ENCODE measurements at places on chromosomes 12 and 14. TPM values are rescaled to one million over a fixed set of nuclear protein-coding genes. Genes with fewer than 3 reads are reported as not detected.

The MAP3K9 gene
- 11.7 TPM for total RNA-seq

- DNase-seq = no peak
Measured at GRCh38 chr12:131850856-131851559, 22.8 kb downstream of the MMP17 start.

GRCh38 chr14:55512421-55512820, 67.6 kb upstream of the KTN1 start:
- no peak for DNase-seq

DNA sequence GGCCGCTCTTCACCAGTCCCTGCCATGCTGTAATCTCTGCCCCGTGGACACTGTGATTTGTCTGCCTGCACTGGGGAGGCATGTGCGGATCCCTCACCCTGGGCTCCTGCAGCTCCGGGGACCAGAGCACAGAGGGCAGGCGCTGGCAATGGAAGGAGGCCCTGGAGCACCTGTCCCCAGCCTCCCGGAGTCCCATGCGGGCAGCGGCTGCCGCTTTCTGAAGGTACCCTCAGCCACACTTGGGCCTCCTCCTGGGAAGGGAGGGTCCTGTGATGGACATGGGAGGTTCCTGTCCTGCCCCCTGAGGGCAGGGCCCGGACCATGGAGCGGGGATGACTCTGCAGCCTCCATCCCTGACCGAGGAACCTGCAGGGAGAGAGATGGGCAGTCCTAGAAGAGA, 297.4 kb upstream of the SFSWAP start:
- DNase-seq = no peak

GRCh38 chr12:4274396-4275015, 944 bp downstream of the CCND2 start:
- no peak for DNase-seq

- no peak for DNase-seq
Measured at GRCh38 chr14:80664576-80664975, 277.0 kb downstream of the CEP128 start.

GRCh38 chr14:104925855-104926609, 1.4 kb downstream of the PLD4 start:
- DNase-seq = no peak

The PRR4 gene
- total RNA-seq = 2.2 TPM

DNA sequence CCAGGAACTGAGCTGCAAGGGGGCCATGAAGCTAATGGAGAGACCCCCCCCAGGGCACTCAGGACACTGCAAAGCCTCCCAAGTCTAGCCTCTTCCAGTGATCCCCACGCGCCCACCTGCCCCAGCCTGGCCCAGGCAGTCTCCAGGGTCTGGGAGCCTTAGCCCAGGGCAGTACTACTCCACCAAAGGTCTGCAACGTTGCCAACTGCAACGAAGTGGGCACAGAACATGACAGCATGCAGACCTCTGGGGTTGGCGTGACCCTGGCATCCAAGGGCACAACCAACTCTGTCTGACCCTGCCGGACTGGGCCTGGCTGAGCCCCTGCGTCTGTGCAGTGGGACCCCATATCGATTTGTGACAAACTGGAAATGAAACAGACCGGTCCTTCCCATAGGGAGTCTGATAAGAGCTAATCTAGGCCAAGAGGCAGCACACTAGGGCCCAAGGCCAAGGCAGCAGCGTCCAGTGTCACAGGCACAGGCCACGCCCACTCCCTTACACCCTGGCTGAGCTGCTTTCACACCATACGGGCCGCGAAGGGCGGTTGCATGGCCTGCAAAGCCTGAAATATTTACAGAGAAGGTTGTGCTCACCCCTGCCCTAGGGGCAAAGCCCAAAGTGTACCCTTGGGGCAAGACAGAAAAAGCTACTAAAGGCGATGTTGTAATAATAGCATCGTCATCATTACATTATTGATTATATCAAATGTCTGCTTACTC, 76.7 kb downstream of the NCOR2 start:
- DNase-seq = no peak
